ENCODE measurements at places on chromosomes 7 and 10.

- no peak for DNase-seq
Measured at GRCh38 chr7:142878315-142878714, 7.2 kb downstream of the TRPV6 start.

DNA sequence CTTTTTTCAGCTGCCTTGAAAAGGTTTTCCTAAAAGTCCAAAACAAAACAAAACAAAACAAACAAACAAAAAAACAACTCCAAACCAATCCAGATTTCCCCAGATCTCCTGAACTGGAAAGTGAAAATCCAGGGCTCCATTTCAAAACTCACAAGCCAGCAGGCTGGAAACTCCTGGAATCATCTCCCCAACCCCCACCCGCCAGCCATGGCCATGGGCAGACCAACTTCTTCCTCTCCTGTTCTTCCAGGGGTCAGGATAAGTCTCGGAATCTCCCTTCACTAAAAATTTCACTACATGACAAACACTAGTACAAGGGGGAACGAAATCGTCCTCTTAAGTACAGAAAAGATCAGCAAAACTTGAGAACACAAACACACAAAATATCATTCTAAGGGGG, 40.4 kb downstream of the GNA12 start:
- no peak for DNase-seq

DNA sequence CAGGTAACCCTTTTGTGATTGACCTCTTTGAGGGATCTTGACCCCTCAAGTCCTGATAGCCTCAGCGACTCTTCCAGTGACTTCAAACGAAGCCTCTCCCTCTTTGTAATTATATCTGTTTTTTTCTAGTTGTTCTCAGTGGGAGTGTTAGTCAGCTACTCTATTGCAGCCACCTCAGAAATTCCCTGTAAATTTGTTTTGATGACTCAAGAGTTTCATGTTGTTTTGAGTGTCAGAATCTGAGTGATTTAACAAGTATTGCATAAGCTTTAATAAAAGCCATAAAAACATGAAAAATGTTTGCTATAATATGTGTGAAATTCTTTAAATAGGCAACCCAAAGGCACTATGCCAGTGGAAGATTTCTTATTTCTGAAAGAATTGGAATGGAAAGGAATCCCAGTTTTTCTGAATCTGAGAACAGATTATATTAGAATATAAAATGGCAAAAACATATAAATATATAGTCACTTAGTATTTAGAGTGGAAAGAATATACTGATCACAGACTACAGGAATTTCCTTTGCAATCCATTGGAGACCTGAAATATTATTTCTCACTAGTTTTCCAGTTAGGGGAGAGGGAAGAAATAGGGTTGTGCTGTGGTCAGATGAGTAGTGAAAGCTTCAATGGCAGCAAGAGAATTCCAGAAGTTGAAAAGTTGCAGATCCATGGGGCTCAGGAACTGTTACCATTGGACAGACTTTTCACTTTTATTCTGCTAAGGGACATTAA, 94.4 kb upstream of the SEMA3C start:
- peak; percentile 48 for DNase-seq

DNA sequence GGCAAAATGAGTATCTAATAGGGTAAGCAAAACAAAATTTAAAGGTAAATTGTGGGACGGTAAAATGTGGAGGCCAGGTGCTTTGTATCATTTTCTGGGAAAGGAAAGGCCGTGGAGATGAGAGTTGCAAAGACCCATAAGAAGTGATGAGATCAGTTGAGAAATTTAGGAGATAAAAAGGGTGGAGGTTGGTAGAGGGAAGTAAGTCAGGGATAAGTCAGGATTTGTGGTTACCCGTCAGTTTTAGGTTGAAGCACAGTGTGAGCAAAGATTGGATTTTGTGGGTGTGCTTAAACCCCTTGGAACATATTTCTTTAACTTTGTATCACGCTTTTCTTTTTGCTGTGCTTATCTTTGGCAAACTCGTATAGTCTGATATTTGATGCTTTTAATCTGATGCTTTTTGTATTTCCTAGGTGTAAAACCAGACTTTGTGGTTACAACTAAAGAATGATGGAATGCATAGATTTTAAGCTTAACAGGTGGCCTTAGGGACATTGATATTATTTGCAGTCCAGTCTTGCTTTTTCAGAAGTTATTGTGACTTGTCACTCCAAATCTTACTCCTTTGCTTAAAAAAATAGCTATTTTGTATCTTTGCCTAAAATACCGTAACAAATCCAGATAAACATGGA, 1.2 kb downstream of the BTRC start:
- no peak for DNase-seq

- no peak for DNase-seq
Measured at GRCh38 chr10:20956843-20957242, 59.7 kb upstream of the NEBL start.

DNA sequence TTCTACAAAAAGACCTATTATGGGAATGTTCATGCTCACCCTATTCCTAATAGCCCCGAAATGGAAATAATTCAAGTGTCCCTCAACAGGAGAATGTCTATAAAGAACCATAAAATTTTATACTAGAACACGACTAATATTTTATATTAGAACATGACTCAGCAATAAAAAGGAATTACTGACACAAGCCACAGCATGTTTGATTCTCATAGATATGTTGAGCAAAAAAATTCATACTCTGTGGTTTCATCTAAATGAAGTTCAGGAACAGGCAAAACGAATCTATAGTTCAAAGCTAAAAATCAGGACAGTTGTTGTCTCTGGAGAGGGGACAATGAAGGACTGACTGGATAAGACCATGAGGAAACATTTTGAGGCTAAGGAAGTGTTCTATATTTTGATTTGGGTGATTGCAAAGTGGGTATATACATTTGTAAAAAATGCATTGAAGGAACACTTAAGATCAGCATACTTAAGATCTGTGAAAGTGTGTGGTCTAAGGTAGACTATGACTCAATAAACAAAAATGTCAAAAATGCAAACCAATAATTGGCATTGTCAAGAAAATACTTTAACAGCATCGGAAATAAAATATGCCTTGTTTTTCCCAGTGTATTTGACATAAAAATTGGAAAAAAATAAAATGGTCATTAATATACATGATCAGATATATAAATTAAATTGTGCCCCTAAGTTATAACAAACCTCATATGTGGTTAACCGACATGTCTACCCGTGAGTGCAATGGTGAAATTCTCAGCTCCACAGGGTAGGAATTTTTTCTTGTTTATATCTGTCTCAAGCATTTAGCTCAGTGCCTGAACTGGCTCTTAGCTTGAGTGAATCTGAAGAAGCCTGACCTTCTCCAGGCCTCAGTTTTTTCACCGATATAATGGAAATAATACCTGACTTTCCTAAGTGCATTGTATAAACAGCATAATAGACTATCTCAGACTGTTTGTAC, 124.9 kb upstream of the CTTNBP2 start:
- no peak for DNase-seq

DNA sequence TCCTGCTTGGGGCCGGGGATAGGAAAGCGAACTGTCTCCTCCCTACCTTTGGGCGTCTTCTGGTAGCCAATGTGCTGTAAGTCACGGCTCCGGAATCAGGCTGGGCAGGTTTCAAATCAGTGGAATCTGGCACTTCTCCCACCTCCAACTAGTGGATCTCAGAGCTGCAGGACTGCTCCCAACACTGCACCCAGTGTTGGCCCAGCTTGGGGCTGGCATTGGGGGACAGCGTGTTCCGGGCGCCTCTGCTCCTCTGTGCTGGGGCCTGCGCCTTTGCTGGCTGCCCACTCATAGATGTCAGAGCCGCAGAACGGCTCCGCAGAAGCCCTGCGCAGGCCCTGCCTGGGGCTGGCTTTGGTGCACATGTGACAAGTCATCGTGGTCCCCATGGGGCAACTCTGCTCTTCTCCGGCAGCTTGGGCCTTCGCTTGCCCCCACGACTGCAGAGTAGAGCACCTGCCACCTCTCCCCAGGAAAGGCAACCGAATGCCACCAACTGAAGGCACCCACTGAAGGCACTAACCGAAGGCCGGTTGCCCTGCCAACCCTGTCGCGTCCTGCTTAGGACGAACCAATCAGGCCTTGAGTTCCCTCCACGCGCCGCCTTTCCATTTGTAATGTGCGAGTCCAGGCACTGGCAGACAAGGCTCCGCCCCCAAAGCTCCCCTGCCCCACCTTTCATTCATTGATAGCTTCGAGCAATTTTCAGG, 85.5 kb upstream of the ABI1 start:
- no peak for DNase-seq

- peak; percentile 43 for DNase-seq
Measured at GRCh38 chr10:49592726-49593563, 17.2 kb upstream of the SLC18A3 start.

- no peak for DNase-seq
Measured at GRCh38 chr7:140568021-140568813, 72.4 kb downstream of the DENND2A start.

GRCh38 chr7:94135180-94135579, 131.0 kb upstream of the BET1 start:
- DNase-seq, result peak; percentile 51

- no peak for DNase-seq
Measured at GRCh38 chr10:31605861-31606525, 287.0 kb downstream of the ZEB1 start.

- peak; percentile 80 for DNase-seq
Measured at GRCh38 chr10:71713135-71714030, 6.2 kb downstream of the C10orf105 start.

GRCh38 chr10:59880971-59881510, 25.3 kb downstream of the CCDC6 start:
- DNase-seq, result no peak

DNA sequence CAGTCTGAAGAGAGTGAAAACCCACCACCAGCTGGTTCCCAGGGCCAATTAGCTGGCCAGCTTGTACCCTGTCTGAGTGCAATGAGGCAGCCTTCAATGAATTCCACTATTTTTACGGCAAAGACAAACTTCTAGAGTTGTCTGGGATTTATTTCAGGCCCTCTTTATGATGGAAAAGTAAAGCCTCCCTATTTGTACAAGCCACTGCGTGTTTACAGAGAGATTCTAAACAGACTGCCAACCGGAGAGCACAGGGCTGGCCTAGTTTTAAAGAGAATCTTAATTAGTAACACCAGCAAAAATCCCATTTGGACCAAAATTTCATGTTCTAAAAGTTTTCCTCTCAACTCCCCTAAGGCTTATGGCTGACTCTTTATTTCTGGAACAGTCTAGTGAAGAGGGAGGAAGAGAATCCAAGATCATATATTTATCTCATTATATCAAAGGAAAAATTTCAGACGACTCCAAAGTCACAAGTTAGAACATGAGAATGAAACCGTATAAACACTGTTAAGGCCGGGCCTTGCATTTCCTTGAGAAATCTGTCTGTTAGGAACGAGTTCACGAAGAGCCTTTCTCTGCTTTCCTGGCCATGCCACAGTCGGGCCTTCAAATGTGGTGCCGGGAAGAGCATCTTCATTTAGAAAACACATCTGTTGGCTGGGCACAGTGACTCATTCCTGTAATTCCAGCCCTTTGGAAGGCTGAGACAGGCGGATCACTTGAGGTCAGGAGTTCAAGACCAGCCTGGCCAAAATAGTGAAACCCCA, 724.6 kb upstream of the NRP1 start:
- DNase-seq, result no peak

DNA sequence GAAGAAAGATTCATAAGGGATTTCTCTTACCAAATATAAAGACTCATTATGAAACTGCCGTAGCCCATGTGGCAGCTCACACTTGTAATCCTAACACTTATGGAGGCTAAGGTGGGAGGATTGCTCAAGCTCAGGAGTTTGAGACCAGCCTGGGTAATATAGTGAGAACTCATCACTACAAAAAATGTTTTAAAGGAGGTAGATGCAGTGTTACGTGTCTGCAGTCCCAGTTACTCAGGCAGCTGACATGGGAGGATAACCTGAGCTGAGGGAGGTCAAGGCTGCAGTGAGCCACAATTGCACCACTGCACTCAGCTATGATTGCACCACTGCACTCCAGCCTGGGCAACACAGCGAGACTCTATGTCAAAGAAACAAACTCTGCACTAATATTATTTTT, 18.1 kb upstream of the DNA2 start:
- DNase-seq, result no peak

DNA sequence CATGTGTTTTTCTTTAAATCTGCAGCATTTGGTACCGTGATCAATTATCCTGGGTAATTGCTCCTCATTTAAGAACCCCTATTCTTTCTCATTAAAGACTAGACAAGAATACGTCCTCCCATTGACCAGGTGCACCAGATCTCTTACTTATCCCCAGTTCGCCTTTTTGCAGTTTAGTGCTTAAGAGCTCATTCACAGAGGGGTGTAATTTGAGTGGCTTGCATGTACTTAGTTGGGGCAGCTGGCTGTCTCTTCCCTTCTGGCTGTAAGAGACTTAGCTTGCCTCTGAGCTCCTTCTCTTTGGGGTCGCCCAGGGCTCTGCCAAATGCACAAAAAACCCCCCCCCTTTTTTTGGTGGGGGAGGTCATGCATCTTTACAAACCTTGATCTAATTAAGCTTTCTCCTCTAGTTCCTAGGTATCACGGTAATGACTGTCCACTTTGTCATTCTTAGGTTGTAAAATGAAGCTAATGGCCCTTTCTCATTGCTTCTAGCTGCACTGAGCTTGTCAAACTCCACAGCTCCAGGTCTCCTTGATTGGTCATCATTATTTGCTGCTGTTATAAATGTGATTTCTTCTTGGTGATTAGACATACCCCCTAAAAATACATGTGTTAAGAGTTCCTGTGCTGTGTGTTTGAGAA, 26.3 kb downstream of the GAD2 start:
- DNase-seq, result no peak

GRCh38 chr7:27763983-27764508, 24.1 kb downstream of the TAX1BP1 start:
- DNase-seq, result peak; percentile 11

DNA sequence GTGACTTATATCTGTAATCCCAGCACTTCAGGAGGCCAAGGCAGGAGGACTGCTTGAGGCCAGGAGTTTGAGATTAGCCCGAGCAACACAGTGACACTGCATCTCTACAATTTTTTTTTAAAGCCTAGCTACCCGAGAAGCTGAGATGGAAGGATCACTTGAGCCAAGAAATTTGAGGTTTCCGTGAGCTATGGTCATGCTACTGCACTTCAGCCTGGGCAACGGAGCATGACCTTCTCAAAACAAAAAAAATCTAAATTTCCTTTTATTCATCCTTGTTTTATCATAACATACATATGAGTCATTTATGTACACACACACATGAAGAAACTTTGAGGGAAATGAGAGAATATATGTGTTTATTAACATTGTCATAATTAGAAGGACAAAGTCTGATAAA, 277.5 kb upstream of the MAGI2 start:
- DNase-seq, result no peak

GRCh38 chr7:77239471-77239870, 39.9 kb upstream of the FGL2 start:
- no peak for DNase-seq

- no peak for DNase-seq
Measured at GRCh38 chr10:93758891-93759410, 1.2 kb downstream of the LGI1 start.

DNA sequence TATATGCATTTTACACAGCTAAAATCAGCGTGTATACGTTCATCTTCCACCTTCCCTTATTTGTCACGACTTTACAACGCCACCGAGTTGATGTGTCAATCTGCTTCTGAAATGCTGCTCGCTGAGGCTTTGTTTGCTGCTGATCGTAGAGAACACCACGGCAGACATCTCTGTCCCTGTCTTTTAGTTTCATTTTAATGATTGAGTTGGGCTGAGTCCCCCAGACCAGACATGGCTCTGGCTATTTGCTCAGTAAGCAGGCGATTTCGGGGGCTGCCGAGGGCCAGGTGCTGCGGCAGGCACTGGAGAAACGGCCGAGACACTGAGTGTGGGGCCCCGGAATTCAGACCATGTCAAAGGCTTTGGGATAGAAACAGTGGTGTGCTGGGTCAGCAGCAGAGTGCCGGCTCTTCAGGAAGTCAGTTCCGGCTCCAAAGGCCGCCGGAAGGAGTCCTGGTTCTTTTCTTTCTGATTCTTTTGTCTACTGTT, 5.0 kb downstream of the LRRC27 start:
- no peak for DNase-seq

GRCh38 chr10:6842722-6843121, 262.6 kb upstream of the PRKCQ start:
- DNase-seq, result no peak

Data from IMR-90 (cell line).